ENCODE measurements at places on chromosomes 5 and 9.

GRCh38 chr5:113153512-113154097 lies 177.0 kb downstream of the DCP2 start:
- no peak for DNase-seq

DNA sequence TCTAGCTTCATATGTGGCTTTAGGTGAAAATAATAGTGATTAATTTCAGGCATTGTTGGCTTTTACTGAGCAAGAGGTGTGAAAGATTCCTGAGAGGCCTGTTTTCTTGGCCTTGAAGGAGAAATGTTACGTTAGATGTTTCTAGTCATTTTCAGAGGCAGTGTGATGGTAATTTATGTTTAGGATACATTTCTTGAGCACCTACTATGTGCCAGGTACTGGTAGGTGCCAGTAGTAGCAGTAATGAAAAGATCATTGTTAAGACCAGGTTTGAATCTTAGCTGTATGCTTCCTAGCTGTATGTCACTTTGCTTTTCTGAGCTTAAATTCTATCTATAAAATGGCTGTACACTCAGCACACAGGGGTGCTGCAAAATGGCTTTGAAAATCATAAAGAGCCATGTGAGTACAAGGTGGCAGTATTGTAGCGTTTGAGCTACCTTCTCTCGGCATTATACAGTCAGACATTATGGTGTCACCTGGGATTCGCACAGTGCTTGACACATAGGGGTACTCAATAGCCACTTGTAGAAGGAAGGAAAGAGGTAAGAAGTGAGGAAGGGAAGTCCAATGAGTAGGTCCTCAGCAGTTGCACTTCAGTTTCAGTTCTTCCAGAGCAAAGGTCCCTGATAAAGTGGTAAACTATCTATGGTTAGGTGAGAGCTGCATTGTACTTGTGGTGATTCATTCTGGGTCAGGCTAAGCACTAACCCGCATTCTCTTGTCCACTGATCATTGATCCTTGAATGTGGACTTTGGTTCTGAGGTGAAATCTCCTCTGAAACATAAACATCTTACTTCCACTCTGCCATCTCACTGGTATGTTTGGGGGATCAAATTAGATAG lies 166.5 kb upstream of the NR3C1 start:
- no peak for DNase-seq

- DNase-seq: no peak
Measured at GRCh38 chr5:166431456-166431855, 1860.0 kb upstream of the WWC1 start.

DNA sequence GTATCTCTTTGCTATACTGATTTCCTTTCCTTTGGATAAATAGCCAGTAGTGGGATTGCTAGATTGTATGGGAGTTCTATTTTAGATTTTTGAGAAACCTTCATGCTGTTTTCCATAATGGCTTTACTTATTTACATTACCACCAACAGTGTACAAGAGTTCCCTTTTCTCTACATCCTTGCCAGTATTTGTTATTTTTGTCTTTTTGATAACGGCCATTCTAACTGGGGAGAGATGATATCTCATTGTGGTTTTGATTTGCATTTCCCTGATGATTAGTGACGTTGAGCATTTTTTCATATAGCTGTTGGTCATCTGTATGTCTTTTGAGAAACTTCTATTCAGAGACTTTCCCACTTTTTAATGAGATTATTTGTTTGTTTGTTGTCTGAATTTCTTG lies 25.8 kb downstream of the NADK2 start:
- no peak for DNase-seq

DNA sequence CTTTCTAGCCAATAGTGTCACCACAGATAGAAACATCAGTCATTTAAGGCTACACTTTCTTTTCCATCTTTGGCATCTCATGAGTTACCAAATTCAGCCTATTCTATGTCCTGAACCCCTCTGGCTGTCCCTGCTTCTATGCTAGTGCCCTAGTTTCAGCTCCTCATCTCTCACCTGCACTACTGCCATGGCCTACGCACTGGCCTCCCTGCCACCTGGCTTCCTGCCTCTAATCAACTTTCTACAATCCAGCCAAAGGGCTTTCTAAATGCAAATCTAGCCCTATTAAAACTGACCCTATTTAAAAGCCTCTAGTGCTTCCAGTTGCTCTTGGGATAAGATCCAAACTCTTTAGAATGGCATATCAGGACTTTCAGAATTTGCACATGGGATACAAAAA lies 482.9 kb downstream of the TMEM38B start:
- DNase-seq: no peak

GRCh38 chr9:124098141-124098905 lies 86.8 kb downstream of the LHX2 start:
- no peak for DNase-seq

DNA sequence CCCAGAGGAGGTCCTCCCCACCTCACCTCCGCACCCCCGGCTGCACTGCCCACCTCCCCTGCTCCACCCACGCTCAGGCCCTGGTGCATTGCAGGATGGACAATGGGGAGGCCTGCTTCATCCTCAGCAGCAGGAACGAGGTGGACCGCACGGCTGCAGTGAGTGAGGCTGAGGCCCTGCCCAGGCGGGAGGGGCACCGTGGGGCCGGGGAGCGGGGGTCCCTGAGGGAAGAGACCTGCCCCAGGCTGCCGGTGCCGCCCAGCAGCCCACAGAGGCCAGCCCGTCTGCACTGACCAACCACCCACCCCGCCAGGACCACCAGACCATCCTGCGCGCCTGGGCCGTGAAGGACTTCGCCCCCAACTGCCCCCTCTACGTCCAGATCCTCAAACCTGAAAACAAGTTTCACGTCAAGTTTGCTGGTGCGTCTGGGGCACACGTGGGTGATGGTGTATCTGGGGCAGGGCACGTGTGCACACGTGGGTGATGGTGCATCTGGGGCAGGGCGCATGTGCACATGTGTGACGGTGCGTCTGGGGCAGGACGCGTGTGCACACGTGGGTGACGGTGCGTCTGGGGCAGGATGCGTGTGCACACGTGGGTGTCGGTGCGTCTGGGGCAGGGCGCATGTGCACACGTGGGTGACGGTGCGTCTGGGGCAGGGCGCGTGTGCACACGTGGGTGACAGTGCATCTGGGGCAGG lies 66.7 kb downstream of the KCNT1 start:
- DNase-seq: no peak

GRCh38 chr5:121867403-121867802 lies 15.7 kb downstream of the FTMT start:
- no peak for DNase-seq

DNA sequence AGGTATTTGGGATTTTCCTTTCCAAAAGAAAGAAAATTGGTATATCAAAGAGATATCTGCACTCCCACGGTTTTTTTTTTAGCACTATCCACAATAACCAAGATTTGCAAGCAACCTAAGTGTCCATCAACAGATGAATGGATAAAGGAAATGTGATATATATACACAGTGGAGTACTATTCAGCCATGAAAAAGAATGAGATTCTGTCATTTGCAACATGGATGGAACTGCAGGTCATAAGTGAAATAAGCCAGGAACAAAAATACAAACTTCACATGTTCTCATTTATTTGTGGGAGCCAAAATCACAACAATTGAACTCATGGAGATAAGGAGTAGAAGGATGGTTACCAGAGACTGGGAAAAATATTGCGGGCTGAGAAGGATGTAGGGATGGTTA lies 9.8 kb downstream of the ANKRD31 start:
- no peak for DNase-seq

- DNase-seq: no peak
Measured at GRCh38 chr9:96008502-96009222, 133.2 kb downstream of the ERCC6L2 start.

GRCh38 chr9:5389109-5389732 lies 48.5 kb downstream of the PLGRKT start:
- no peak for DNase-seq

DNA sequence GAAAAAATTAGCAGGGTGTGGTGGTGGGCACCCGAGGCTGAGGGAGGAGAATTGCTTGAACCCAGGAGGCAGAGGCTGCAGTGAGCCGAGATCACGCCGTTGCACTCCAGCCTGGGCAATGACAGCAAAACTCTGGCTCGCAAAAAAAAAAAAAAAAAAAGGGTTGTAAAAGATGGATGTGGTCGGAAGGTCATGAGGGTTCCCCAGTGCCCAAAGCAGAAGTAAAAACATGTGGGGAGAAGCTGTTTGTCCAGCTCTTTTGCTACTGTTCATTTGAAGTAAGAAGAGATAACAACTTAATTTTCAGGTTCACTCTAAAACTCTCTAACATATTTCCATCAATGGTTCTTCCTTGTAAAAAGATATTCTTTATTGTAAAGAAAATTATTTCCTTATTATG lies 57.1 kb upstream of the GOLPH3 start:
- DNase-seq: no peak
